ENCODE measurements at places on chromosomes 12 and 14.

- DNase-seq: no peak
These were observed 176.1 kb downstream of the RMST start for GRCh38 chr12:97638739-97639138.

DNA sequence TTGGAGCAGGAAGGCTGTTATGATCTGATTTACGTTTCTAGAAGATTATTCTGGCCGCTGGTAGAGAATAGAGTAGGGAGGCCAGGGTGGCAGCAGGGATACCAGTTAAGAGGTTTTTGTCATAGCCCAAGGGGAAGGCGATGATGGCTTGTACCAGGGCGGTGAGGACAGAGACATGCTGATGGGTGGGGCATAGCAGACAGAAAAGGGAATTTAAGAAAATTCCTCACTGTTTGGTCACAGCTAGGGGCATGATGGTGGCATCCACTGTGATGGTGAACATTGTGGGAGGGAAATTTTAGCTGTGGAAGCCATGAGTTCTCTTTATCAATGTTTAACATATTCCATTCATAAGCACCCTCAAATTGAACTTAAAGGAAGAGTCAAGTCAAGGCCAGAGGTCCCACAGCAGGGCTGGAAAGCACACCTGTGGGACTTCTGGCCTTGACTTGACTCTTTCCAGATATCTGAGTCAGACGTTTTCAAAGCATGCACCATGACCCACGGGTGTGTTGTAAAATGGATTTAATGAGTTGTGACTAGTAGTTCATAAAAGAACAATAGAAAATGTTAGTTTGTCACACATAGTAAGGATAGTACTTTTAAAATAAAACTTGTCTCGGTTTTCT is 134.6 kb downstream of the CHST11 start:
- peak; percentile 38 for DNase-seq

GRCh38 chr12:52585946-52586345 is 12.3 kb upstream of the KRT74 start:
- no peak for DNase-seq

DNA sequence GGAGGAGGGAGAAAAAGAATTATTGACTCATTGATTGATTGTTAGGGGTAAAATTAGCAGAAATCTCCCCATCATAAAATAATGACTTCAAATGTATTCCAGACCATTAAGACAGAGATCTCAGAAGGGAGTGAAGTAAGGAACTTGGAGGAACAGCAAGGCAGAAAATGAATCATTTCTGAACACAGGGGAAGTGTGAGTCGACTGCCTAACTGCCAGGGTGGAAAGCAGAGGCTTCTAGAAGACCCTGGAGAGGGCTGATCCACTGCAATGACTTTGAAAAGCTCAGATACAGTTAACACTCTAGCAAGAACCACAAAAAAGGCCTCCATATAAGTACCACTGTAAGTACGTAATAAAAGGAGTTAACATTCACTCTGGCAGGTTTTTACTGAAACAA is 9.7 kb downstream of the GLTP start:
- DNase-seq: peak; percentile 62

Data from fibroblast of mammary gland (primary cell).